ENCODE measurements at places on chromosomes 4 and X.

DNA sequence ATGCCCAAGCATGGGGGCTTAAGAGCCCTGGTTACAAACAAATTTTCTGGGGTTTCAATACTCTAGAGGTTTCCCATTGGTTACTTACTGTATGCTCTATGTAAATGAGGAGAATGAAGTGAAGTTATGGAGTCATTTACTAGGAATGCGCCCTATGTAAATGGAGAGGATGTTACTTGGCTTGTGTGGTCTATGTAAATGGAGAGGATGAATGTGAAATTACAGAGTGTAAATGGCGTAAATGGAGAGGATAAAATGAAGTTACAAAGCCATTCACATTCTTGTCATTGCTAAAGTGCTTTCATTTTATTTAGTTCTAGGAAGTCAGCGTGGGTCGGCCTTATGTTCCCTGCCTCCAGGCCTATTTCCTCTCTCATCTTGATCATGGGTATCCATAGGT is 810.5 kb upstream of the ADGRL3 start:
- H3K4me3 ChIP-seq: no peak overlapping the region
- no peaks in the 10 kb centered on the region for H3K27me3 ChIP-seq
- no peak for DNase-seq
- no peak overlapping the region for H3K27ac ChIP-seq
- H3K36me3 ChIP-seq: no peaks in the 10 kb centered on the region
- H3K4me1 ChIP-seq: no peaks in the 10 kb centered on the region

GRCh38 chr4:92074839-92075238 is 228.9 kb upstream of the GRID2 start:
- DNase-seq: no peak
- H3K27me3 ChIP-seq: no peaks in the 10 kb centered on the region
- no peaks in the 10 kb centered on the region for H3K4me1 ChIP-seq
- H3K36me3 ChIP-seq: no peaks in the 10 kb centered on the region
- no peak overlapping the region for H3K27ac ChIP-seq
- H3K4me3 ChIP-seq: no peak overlapping the region

GRCh38 chrX:149610511-149610910 is 15.4 kb upstream of the HSFX2 start:
- peaks cover 5% of the 10 kb centered on the region for H3K4me1 ChIP-seq
- no peak overlapping the region for H3K27ac ChIP-seq
- DNase-seq: no peak
- H3K27me3 ChIP-seq: no peaks in the 10 kb centered on the region
- no peak overlapping the region for H3K4me3 ChIP-seq
- H3K36me3 ChIP-seq: peaks cover 6% of the 10 kb centered on the region

DNA sequence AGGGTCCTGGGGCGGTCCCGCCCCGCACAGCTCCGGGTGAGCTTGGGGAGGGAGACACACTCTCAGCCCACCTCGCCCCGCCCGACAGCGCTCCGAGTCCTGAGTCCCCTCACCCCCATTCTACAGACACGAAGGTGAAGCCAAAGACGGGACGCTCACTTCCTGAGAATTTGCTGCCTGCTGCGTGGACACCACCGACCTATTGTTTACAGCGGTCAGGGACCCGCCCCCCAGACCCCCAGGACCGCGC is 796 bp upstream of the ZNF141 start:
- H3K4me1 ChIP-seq: peaks cover 29% of the 10 kb centered on the region
- peak overlapping the region; percentile 87 for H3K4me3 ChIP-seq
- no peak for DNase-seq
- H3K27me3 ChIP-seq: no peaks in the 10 kb centered on the region

DNA sequence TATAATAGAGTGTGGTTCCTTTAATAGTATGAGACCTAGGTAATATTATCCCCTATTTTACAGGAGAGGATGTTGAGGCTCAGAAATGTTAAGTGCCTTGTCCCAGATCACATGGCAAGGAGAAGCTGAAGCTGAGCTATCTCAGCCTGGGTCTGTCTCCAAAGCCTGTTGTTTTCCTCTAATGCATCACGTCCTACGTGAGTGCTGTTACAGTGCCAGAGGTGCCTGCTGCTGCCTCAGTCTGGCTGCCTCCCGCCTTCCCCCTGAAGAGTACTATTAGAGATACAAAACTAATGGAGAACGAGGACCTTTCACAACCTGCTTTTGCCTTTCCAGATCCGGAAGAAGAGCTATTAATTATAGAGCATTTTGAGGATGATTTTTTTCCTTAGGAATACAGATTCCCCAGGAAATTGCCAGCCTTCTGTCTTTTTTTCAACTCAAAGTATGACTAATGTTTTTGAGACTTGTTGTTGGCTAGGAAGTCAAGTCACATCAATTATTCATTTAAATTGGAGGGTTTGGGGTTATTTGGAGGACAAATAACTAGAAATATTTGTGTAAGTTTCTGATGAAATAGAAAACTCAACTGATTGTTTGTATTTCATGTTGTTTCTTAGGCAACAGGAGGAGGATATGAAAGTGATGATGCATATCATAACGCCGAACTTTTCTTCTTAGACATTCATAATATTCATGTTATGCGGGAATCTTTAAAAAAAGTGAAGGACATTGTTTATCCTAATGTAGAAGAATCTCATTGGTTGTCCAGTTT is 43.9 kb upstream of the MTMR1 start:
- no peak overlapping the region for H3K27ac ChIP-seq
- DNase-seq: no peak
- H3K4me3 ChIP-seq: no peak overlapping the region
- peaks cover 22% of the 10 kb centered on the region for H3K36me3 ChIP-seq
- H3K27me3 ChIP-seq: no peaks in the 10 kb centered on the region
- no peaks in the 10 kb centered on the region for H3K4me1 ChIP-seq

DNA sequence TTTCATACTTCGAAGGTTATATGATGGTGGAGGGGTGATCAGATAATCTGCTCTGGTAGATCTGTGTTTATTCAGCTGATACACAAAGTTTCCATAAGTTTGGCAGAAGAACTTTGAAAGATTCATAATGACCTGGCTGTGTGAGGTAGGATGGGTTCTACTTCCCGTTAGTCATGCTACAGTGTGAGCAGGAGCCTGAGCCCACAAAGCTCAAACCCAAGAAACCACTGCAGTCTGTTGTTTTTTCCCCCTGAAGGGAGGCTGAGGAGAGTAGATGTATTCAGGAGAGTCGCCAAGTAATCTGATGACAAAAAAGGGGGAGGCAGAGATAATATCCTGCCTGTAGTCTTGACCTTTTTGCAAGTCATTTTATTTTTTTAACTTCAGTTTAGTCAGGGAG is 52.8 kb upstream of the PPP3CA start:
- H3K27ac ChIP-seq: peak overlapping the region; percentile 29
- H3K4me3 ChIP-seq: no peak overlapping the region
- peak; percentile 80 for DNase-seq
- H3K4me1 ChIP-seq: peaks cover 26% of the 10 kb centered on the region
- H3K36me3 ChIP-seq: peaks cover 8% of the 10 kb centered on the region

DNA sequence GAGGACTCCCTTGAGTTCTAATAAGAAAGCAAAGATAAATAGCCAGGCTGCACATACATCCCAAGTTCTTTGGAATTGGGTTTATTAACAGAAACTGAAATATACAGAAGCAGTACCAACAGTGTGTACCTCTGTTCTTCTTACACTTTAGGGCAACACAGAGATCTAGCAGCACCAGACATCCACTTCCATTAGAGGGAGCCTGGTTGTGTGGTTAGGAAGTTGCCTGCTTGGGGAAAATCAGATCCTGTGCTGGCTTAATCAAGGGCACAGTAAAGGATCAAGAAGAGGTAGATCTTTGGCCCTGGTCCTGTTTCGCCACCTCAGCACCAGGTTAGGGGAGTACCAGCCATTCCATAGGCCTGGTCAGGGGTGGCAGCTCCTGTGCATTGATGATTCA is 231.1 kb upstream of the ARHGAP24 start:
- DNase-seq: no peak
- no peak overlapping the region for H3K4me3 ChIP-seq
- H3K27ac ChIP-seq: no peak overlapping the region
- no peaks in the 10 kb centered on the region for H3K27me3 ChIP-seq
- H3K36me3 ChIP-seq: no peaks in the 10 kb centered on the region

- no peaks in the 10 kb centered on the region for H3K27me3 ChIP-seq
- H3K4me3 ChIP-seq: no peak overlapping the region
- peaks cover 42% of the 10 kb centered on the region for H3K36me3 ChIP-seq
- H3K4me1 ChIP-seq: peaks cover 25% of the 10 kb centered on the region
- no peak for DNase-seq
- no peak overlapping the region for H3K27ac ChIP-seq
Measured at GRCh38 chr4:152808670-152809069, 28.9 kb downstream of the ARFIP1 start.

Data from activated CD8-positive, alpha-beta memory T cell treated with anti-CD3 and anti-CD28 coated beads, Interleukin-2, amount 10 ng/mL, durations not matched to agents 7 days and 5 days (primary cell).